Stimulated activated CD4-positive, alpha-beta T cell treated with anti-CD3 and anti-CD28 coated beads, Interleukin-12 subunit alpha, Interleukin-12 subunit beta, amount 100 ng/mL, for 4 hours (primary cell): ENCODE measurements at places on chromosomes 13 and 19.

DNA sequence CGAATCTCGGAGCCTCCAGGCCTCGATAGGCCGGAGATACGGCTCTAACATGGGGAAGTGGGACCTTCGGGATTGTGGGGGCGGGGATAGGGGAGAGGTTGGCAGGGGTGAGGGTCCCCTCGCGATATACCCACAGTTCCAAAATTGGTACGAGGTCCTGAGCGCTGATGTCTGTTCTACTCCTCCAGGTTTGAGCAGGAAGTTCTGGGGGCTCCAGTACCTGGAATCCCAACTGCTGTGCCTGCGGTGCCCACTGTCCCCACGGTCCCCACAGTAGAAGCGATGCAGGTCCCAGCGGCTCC, 447 bp downstream of the RBM42 start:
- no peak for DNase-seq

- DNase-seq: peak; percentile 87
Measured at GRCh38 chr19:35744430-35745327, 539 bp downstream of the U2AF1L4 start.

DNA sequence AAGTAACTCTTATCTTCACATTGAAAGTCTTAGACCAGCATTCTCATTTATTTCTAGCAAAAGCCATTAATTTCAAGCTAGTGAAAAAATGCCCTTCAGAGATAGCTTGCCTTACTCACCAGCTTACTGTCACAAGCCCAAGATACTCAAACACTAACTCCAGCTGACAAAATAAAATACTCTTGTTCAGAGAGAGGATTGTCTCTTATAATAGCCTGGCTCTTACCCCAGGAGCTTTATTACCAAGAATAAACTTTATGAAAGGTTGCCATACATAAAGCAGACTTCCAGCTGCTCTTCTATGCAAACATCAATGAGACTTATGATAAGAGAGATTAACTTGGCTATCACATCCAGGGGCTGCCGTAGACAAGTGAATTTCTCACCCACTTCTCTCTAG, 53.6 kb downstream of the XPO4 start:
- DNase-seq: no peak

DNA sequence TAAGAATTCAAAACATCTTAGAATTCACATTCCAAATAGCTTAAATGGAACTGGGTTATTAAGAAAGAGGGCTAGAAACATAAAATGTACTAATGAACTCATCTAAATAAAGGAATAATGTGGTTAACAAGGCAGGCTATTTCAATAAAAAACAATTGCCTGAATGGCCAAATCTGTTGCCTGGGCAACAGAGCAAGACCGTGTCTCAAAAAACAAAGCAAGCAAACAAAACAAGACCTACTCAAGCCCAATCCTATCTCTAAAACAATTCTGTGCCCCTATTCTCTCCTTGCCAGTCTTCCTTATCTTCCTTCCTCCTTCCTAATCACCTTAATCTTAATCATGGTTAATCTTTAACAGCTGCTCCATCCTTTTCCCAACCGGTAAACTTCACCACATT, 12.1 kb downstream of the IGFL1 start:
- DNase-seq: no peak

DNA sequence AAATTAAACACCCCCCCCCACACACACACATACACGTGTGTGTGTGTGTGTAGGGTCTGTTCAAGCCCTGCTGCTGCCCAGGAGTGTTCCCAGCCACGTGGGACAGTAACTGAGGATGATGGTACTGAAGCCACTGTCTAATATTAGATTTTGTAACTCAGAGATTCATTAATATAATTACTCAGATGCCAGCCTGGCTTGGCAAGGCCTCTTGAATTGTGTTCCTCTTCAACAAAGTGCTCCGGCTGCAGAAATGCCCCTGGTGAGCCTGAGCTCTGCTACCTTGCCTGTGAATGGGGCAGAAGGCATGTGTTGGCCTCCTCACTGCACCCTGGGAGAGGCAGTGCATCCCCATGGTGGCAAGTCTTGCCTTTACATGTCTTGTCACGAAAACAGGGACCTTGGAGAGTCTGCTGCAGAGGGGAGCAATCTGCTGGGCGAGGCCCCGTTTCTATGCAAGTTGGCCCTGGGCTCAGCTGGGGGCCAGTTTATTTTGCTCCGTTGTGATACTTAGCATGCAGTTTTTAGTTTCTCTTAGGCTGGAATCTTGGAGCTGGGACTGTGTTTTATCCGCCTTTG, 44.0 kb downstream of the NFIX start:
- DNase-seq: no peak

- DNase-seq: no peak
Measured at GRCh38 chr13:41601718-41602445, 144.5 kb downstream of the RGCC start.
